Fibroblast of lung (primary cell): ENCODE measurements at places on chromosomes 2 and 18. TPM values are rescaled to one million over a fixed set of nuclear protein-coding genes. Genes with fewer than 3 reads are reported as not detected.

The CFC1 gene
- not detected in 2 replicates for total RNA-seq

The FSIP2 gene
- total RNA-seq, result 0.26 and 1.7 TPM in 2 replicates

The DDX18 gene
- total RNA-seq, result 37.2 and 45.5 TPM in 2 replicates

GRCh38 chr2:133867166-133867565, 298.9 kb upstream of the NCKAP5 start:
- DNase-seq, result peak; percentile 33

DNA sequence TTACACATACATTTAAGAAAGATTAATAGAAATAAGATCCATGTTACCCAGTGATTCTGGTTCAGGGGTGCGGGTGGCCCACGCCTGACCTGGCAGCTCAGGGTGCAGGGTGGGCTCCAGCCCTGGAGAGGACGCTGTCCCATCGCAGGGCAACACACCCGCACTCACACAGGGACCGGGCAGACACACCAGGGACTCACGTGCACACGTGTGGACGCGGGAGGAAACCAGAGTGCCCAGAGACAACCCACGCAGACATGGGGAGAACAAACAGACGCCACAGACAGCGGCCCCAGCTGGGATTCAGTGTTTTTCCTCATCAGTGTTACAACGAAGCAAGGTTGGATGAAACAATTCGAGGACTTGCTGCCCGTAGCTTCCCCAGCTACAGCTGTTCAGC, 8.4 kb upstream of the ALLC start:
- no peak for DNase-seq

GRCh38 chr2:12269041-12269972, 447.4 kb upstream of the TRIB2 start:
- DNase-seq, result no peak

GRCh38 chr2:19883971-19884720, 17.6 kb downstream of the TTC32 start:
- no peak for DNase-seq

GRCh38 chr18:1604751-1605150, 700.1 kb downstream of the ADCYAP1 start:
- DNase-seq, result no peak

DNA sequence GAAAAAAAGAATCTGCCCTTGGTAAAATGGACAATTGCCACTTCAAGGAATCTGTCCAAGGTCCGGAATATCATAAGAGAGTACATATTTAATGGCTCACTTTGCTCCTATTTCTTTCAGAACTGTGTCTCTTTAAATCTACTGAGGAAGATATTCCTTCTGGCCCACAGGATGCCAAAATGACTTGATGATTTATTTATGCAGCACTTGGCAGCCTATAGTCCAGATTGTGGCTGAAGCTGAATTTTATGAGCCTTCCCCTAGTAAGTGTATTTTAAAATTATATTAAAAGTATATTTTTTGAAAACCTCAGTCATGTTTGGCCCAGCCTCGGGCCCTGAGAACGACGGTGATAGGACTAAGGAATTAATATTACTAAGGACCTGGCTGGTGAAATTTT, 465.1 kb upstream of the HNRNPA3 start:
- DNase-seq, result no peak

GRCh38 chr2:21223618-21224017, 99.8 kb downstream of the TDRD15 start:
- no peak for DNase-seq

- DNase-seq, result peak; percentile 74
Measured at GRCh38 chr2:8197101-8197500, 484.8 kb upstream of the ID2 start.

DNA sequence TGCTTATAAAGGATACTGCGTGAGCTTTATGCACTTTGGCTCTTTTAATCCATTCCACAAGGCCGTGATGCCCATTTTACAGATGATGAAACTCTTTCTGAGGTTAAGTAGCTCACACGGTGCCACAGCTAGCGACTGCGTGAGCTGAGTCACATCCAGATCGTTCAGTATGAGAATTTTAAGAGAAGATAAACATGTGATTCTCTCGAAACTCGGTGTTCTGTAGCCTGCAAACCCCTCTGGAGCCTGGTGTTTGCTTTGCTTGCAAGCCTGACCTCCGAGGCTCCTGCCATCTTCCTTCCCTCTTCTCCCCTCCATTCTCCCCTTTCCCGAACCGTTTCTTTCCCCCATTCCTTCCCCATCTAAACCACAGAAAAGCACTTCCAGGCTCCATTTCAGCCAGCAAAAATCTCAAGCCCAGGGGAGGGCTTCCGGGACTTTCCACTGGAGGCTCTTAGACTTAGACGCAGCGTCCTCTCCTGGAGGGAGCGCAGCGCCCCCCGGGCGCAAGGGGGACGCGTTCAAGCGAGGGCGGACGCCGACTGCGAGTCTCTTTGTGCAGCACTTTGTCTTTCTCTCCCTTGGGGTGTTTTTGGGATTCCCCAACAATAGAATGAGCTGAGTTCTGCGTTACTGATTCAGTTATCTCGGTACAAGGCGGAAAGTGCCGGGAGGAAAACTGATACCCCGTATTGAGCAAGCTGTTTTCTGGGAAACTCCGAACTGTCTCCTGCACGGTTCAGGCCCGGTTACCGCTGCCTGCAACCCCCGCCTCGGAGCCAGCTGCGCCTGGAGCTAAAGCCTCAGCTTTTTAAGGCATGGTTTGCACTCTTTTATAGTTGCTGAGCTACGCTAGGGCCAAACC, 38.0 kb downstream of the CYP1B1 start:
- peak; percentile 59 for DNase-seq

DNA sequence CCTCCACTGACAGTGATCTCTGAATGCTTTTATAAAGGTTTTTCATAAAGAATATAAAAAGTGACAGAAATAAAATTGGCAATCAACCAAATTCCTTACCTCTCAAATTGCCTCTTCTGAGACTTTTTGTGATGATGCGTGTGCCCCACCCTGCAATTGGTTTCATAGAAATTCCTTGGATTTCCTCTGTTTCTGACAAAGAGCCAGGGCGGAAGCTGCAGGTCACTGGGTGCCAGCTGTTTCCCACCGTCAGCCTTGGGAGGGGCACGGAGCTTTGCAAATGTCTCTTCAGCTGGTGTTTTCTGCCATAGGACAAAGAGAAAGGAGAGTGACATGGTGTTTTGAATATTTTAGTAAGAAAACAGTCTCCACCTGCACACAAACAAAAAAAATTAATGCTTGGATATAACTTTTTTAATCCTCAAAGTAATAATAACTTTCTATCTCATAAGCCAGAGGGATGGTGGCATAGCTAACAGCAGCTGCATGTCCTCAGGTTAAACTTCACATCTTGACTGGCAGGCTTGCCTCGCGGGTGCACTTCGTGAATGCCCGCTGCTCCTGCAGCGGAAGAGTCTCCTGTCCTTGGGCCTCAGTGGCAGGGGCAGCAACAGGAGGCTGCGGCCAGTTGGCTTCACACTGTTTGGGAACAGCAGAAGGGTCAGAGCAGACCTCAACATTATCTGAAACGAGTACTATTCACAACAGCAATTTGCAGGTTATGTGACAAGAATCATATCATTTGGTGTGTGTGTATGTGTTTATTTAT, 24.7 kb downstream of the AGAP1 start:
- peak; percentile 21 for DNase-seq
